ENCODE measurements at places on chromosomes 5 and 9.
A peak's percentile ranks its signal among the peaks of the same experiment; 100 is the strongest.

DNA sequence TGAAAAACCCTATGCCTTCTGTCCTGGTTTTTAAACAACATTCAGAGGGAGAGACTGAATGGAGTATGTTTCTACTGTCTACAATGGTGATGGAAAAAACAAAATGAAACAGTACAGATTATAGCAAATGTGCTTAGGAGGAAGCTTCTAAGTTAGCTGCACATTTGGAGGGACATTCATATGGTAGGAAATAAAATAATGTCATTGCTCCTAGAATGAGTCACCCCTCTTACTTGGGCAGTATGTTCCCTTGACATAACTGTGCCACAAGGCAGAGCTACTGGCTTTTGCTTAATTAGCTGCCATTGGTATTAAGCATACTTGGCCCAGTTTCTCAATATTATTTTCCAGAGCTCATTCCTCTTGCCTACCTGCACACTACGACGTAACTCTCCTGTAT, 128.9 kb downstream of the GDNF start:
- DNase-seq: no peak

DNA sequence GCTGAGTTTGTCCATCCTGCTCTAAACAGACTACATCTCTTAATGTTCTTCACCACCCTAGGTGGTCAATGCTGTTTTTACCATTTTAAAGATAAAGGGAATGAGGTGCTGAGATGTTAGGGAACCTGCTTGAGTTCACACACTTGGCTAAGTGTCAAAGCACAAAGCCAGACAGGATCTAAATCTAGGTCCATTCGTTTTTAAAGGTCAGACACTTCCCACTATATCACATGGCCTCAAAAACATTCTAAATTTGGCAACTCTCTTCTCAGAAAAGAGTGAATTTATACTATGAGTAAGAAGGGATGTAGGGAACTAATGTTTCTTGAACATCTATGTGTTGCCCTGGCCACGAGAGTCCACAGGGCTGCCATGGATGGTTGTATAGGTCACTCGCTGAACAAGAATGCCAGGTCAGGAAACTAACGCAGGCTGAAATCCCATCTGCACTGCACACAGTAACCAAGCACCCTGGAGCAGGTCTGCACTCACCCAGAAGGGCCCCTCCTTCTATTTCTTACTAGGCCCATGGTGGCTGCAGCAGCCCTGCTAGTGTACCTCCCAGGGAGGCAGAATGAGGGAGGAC, 213.0 kb downstream of the SPOCK1 start:
- no peak for DNase-seq

- no peak for DNase-seq
Measured at GRCh38 chr5:88689668-88690408, 193.1 kb downstream of the MEF2C start.

DNA sequence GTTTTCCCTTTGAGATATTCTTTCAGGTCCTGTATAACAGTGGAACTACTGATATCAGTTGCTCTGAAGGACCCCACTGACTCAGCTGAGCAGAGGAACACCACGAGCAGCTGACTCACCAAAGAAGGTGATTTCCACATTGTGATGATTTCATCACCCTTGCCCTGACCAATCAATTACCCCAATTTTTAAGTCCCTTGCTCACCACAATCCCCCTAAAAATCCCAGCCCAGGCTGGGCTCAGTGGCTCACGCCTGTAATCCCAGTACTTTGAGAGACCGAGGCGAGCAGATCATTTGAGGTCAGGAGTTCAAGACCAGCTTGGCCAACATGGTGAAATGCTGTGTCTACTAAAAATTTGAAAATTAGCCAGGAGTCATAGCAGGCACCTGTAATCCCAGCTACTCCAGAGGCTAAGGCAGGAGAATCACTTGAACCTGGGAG, 125.3 kb upstream of the ABCA1 start:
- peak; percentile 87 for DNase-seq

GRCh38 chr5:40665635-40666298, 13.9 kb upstream of the PTGER4 start:
- DNase-seq: no peak

- DNase-seq: peak; percentile 3
Measured at GRCh38 chr5:164600274-164600673, 1094.9 kb downstream of the MAT2B start.

- DNase-seq: no peak
Measured at GRCh38 chr5:157469073-157469472, 9.1 kb downstream of the NIPAL4 start.

- no peak for DNase-seq
Measured at GRCh38 chr5:31390256-31390655, 141.6 kb downstream of the DROSHA start.
